AG20443 (cell line): ENCODE measurements at places on chromosomes 2 and 18.

GRCh38 chr18:76450452-76451395 is 44.3 kb downstream of the ZNF516 start:
- DNase-seq, result peak; percentile 78

GRCh38 chr2:97707362-97708047 is 5.9 kb upstream of the ZAP70 start:
- DNase-seq, result no peak

DNA sequence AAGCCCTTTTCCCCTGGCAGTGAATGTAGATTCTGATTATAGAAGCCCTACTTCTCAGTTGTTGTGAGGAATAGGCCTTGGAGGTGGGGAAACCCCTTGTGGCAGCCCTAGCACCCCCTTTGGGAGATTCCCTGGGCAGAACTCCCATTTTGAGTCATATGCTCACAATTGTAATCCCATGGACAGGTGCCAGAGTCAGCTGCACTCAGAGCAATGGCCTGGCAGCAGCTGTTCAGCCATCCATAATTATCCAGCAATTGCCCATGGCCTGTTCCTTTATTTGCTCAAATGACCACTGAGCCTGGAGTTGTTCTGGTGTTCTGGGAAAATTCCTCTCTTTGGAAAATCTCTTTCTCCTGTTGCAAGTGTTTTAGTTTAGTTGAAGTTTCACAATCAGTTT is 71.7 kb downstream of the PTRHD1 start:
- DNase-seq, result peak; percentile 72

GRCh38 chr2:230849633-230850357 is 14.9 kb upstream of the ITM2C start:
- peak; percentile 59 for DNase-seq

DNA sequence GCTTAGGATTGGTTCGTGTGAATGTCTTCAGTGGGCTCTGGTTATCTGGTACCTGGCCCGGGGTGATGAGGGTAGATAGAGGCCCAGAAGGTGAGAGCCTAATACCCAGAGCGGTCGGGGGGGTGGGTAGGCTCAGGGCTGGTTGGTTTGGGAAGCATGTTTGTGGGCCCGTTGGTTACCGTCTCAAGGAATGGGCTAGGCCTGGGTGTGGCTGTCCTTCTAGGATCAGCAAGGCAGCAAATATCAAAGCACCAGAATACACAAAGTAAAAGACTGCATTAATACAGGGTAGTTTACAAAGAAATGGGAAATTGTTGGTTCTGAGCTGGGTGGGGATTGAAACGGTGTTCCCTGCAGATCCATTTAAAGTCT is 6.0 kb upstream of the IL1R2 start:
- DNase-seq, result no peak
